ENCODE measurements at places on chromosomes 12 and 14.
A peak's percentile ranks its signal among the peaks of the same experiment; 100 is the strongest.

GRCh38 chr12:21697904-21698630 is 40.4 kb upstream of the LDHB start:
- DNase-seq: peak; percentile 52

GRCh38 chr12:6959058-6959804 is 8.1 kb downstream of the PTPN6 start:
- no peak for DNase-seq

DNA sequence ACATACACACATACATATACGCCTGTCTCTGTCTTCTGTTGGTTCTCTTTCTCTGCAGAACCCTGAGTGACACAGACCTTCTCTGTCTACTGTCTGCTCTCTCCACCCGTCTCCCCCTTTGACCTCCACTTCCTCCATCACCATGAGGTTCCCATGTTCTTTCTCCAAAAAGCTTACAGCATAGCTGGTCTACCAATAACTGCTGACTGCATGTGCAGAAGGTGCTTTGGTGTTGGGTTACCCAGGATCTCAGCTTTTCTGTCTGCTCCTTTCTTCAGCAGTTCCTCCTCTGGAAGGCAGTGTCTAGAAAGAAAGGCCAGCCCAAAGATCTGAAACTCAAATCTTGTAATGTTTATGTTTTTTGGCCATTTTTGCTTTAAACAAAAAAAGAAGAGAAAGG is 125.6 kb downstream of the SMOC1 start:
- no peak for DNase-seq

DNA sequence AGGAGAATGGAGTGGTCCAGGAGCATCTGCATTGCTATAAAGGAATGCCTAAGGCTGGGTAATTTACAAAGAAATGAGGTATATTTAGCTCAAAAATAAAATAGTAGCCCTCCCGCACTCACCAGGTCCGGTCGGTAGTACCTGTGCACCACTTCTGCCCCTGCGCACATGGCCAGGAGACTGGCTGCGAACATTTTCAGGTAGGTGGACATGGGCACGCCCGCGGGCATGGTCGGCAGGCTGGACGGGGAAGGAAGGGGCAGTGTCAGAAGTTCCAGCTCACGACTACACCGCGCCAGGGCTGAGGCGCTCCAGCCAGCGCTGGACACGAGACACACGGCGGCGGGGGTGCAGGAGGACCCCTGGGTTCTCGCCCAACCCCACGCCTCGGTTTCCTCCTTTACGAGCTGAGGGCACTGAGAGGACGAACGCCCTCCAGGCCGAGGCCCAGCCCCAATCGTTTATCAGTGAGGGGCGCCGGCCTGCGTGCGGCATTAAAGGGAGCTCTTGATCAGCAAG is 9.1 kb upstream of the TDG start:
- DNase-seq: peak; percentile 69

DNA sequence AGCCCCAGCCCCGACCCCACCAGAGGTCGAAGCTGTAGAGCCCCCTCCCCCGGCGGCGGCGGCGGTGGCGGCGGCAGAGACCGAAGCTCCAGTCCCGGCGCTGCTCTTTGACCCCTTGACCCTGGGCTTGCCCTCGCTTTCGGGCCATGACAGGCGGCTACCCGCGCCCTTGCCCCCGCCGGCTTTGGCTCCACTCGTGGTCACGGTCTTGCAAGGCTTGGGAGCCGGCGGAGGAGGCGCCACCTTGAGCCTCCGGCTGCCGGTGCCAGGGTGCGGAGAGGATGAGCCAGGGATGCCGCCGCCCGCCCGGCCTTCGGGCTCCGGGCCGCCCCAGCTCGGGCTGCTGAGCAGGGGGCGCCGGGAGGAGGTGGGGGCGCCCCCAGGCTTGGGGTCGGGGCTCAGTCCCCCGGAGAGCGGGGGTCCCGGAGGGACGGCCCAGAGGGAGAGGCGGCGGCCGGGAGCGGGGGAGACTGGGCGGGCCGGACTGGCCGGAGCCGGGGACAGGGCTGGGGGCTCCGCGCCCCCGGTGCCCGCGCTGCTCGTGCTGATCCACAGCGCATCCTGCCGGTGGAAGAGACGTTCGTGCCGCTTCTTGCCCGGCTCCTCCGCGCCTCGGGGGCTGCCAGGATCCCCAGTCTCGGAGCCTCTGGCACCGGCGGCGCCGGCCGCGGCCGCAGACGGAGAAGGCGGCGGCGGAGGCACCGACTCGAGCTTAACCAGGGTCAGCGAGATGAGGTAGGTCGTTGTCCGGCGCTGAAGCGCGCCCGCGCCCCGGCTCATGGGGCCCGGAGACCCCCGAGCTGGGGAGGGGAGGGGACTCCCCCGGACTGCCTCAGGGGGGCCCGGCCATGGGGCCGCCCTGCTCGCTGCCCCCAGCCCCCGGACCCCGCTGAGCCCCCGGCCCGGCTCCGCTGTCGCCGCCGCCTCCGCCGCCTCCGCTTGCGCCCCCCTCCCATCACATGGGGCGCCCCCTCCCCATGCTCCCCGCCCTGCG is 778 bp downstream of the AGAP2 start:
- DNase-seq: peak; percentile 31

DNA sequence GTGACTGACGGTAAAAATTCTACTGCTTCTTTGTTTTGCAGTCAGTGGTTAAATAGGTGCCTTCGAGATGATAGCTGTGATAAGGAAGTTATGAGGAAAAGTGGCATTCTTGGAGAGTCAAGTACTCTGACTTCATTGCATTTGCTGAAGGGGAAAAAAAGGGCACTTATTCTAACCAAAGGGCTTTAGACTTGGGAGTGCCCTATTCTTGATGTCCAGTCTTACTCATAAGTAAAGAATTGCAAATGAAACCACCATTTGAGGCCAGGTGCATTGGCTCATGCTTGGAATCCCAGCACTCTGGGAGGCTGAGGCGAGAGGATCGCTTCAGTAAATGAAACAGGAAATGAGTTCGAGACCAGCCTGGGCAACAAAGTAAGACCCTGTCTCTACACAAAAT is 40.3 kb downstream of the BRAP start:
- DNase-seq: no peak

DNA sequence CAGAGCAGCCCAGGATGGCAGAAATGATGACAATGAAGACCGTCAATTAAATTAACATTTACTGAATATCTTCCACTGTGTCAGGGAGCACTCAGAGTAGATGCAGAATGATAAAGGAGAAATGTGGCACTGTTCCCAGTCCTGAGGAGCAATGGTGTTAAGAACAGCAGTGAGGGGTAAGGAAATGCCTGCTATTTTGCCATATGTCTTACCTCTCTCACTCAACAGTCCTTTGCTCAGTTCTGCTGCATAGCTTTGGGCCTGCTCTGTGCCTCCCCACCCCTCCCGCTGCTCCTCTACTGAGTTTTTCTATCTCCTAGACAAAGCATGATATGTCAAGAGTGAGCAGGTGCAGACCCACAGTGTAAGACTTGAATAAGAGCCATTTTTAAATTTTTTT is 318.8 kb downstream of the NAV3 start:
- DNase-seq: peak; percentile 36

DNA sequence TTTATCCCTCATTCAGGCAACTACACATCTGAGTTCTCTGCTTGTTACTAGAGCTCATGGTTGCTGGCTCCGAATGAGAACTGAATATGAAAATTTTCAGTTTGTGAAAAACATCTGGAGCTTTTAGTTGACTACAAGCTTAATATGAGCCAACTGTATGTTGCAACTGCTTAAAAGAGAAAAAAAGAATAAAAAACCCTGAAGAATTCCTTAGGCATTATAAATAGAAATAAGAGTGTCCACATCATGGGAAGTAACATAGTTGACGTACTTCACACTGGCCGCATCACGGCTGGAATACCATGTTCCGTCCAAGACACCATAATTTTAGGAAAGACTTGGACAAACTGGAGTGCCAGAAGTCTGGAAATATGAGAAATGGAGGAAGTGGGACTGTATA is 57.9 kb downstream of the PDE3A start:
- no peak for DNase-seq

GRCh38 chr12:96172981-96173380 is 21.2 kb upstream of the ELK3 start:
- no peak for DNase-seq

DNA sequence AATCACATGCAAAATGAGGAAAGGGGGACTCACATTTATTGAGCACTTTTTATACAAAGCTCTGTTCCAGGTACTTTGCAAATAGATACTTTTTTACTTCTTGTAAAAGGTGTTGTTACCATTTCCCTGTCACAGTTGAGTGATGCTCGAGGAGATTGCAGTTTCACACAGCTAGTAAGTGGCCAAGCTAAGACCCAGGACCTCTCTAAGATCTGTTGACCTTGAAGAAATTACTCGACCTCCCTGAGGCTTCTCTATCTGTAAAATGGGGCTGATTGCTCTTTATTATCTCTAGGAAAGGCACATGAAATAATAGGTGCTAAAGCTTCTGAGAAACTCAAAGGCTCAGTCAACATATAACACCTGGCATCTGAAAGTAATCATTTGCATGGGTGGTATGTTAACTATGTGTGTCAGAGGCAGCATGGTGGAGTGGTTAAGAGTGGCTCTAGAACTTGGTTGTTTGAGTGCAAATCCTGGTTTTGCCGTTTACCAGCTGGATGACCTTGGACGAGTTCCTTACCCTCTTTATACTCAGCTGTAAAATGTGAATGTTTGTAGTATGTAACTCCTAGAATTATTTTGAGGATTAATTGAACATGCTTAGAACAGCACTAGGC is 41.5 kb downstream of the IFT81 start:
- DNase-seq: no peak

DNA sequence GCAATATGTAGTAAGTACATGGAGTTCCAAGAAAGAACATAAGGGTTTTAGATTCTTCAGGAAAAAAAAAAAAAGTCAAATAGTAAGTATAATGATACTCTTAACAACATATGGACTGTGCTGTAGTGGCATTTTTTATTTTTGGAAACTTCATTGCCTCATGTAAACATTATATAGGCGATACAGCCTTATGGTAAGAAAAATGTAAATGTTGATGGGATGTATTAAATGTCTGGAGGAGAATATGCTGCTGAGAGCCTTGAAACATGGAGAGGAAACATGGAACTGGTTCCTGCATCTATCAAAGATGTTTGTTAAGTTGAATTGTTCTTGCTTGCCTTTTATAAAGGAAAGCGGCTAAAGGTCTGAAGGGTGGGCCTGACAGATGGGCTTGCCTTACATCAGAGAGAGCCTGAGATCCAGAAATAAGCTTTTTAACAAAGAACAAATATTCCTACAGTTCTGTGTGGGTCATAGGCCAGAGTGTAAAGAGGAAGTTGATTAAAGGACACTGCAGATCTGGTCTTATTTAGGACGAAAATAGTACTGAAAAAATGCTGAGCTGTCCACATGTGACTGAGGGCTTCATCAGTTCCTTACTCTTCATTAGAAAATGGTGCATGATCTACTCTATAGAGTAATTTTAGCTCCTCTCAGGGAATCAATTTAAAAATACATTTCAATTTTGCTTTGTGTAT is 448.1 kb upstream of the DCN start:
- DNase-seq: no peak

DNA sequence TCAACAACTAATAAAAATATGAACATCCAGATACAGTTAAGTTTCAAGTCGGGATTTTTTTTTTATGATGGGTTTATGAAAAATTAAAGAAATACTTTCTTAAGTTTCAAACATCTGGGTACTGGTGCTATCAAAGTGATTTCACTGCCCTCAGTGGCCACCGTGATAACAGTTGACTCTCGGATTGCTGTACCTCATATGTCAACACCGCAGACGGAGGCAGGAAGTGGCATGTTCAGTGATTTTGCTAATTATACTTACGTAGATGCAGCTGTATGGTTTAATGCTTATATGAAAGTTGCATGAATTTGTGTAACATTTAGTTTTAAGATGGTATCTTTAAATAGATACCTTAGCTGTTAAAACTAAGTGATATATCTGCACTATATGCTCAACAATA is 20.8 kb upstream of the FBLN5 start:
- no peak for DNase-seq

DNA sequence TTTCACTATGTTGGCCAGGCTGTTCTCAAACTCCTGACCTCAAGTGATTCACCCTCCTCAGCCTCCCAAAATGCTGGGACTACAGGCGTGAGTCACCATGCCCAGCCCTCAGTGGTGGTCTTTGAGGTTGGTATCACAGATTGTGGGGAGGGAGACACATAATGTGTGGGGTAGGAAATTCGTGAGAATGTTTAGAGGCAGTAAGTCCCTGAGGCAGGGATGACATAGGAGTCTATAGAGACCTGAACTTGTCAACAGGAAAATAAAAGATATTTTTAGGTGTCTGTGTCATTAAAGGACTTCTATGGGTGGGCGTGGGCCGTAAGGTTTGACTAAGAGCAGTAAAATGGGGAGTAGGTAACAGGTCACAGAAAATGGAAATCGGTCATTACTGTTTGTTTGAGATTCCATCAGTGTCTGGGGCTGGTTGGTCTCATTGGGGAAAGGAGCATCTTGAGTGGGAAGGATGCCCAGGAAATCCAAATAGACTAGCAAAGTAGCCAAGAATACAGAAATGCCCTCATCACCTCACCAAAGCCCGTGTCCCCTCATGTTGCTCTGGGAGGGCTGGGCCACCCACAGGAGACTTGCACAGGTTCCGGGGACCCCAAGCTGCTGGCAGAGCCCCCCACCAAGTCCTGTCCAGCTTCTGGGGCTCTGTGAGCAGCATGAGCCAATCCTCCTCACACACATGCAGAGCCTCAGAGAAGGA is 63.6 kb upstream of the BCL2L14 start:
- DNase-seq: no peak

GRCh38 chr12:99649551-99649950 is 2.0 kb downstream of the GARIN6 start:
- no peak for DNase-seq

DNA sequence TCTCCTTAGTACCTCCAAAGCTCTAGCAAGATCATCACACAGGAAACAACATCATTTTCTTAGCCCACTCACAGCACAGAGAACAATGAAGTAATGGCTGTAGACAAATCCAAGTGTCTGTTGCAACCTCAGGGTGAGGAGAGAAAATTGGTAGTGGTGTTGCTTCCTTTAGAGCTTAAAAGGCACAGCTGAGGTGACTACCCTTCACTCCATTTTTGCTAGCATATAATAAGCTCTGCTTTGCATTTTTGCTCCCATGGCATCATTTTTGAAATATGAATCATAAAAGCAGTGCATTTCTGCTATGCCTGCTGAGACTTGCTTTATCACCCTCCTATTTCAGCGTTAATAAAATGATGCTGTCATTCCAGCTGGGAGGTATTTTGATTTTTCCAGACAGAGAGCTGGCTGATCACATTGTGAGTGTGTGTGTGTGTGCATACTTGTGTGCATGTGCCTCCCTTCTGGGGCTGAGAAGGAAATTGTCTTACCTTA is 18.5 kb upstream of the PCNX1 start:
- no peak for DNase-seq

- DNase-seq: no peak
Observed at GRCh38 chr14:26947265-26947664, 349.4 kb upstream of the NOVA1 start.

DNA sequence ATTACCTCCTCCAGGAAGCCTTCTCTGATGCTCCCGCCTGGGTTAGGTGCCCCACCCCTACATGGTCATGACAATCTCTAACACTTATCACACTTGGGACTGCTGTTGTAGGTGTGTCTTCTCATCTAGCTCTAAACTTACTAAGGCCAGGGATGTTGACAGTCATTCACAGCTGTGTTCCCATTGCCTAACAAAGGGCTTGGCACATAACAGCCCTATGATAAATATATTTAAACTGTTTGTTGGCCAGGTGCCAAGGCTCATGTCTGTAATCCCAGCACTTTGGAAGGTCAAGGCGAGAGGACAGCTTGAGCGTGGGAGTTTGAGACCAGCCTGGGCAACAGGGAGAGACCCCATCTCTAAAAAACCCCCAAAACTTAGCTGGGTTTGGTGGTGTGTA is 98.8 kb upstream of the RGS6 start:
- DNase-seq: no peak

All from NCI-H146 (cell line).